NCI-H2081 treated with DMSO at 0.1 percent for 48 hours (cell line): ENCODE measurements at places on chromosomes 4 and X.

- DNase-seq, result no peak
These were observed 46.4 kb upstream of the VBP1 start for GRCh38 chrX:155169881-155170280.

DNA sequence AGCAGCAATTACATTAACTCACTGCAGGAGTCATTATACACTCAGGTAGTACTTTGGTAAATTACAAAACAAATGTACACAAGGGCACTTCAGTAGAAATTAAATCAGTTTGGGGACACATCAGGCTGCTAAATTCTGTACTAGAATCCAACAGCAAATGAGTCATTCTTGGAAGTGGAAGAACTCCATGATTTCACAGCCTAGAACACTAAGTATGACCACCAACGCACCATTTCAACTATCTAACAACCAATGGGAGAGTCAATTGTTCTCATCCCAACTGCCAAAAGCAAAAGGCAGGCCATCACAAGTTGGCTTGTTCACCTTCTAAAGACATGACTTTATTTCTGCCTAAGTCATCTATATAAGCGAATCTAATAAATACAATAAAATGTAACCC is 26.6 kb downstream of the PPM1K start:
- no peak for DNase-seq

- DNase-seq, result no peak
These were observed 82.4 kb upstream of the MTM1 start for GRCh38 chrX:150486011-150486410.

DNA sequence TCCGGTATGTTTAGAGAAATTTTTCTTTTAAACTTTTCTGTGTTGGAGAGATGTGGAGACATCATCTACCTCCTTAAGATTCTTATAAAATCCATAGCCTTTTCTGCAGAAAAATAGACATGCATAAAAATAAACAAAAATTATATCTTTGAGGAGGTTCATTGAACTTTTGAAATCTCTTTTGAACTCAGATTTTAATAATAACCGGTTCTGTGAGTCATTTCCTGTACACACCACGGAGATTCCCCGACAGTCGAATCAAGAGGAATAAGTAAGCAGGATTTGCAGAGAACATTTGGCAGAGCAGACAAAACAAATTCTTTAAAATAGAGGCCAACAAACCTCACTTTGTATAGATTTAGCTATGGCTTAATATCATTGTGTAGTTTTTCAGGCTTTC is 918.7 kb upstream of the POU3F4 start:
- DNase-seq, result no peak

- DNase-seq, result no peak
These were observed 10.0 kb downstream of the CXCL3 start for GRCh38 chr4:74028504-74028903.
